A549 treated with CORT108297 at 1 μM for 4 hours (cell line): ENCODE measurements at places on chromosomes 6 and 20. TPM values are rescaled to one million over a fixed set of nuclear protein-coding genes. Genes with fewer than 3 reads are reported as not detected.

The TSPO2 gene
- total RNA-seq, result not detected in 5 replicates

The RHAG gene
- 0.06 to 0.10 TPM (median 0.07 TPM) in 3 of 5 replicates, not detected in the others for total RNA-seq

The PSMA7 gene
- total RNA-seq, result 488 to 600 TPM (median 589 TPM) in 5 replicates

The VEGFA gene
- 27.9 to 37.4 TPM (median 34.9 TPM) in 5 replicates for total RNA-seq

The PTK6 gene
- 2.2 to 3.5 TPM (median 3.2 TPM) in 5 replicates for total RNA-seq
